ENCODE measurements at places on chromosomes 13 and 19.

DNA sequence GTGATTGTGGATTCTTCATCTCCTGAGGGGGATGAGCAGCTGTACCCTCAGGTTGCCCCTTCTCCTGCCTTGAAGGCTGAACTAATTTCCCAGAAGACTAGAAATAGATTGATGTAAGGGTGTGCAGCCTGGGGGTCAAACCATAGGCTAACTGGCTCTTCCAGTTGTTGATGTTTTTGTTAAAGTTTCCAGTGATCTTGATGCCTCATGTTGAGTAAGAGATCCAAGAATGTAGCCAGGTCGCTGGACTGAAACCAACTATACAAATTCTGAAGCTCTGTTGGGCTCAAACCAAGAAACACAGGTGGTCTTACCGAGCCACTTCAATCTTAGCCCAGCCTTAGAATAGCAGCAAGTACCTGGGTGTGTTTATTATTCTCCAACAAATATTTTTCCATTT, 391.8 kb downstream of the KLF5 start:
- H3K4me3 ChIP-seq = no peak overlapping the region
- H3K4me1 ChIP-seq = peaks cover 9% of the 10 kb centered on the region
- no peak overlapping the region for H3K27ac ChIP-seq
- no peaks in the 10 kb centered on the region for H3K27me3 ChIP-seq
- DNase-seq = no peak

- H3K4me1 ChIP-seq = peaks cover 38% of the 10 kb centered on the region
- peak; percentile 41 for DNase-seq
- H3K4me3 ChIP-seq = peak overlapping the region; percentile 55
- peaks cover 22% of the 10 kb centered on the region for H3K27me3 ChIP-seq
- H3K36me3 ChIP-seq = peaks cover 12% of the 10 kb centered on the region
- no peak overlapping the region for H3K27ac ChIP-seq
These were observed 764 bp downstream of the MIR17HG start for GRCh38 chr13:91347996-91348905.

DNA sequence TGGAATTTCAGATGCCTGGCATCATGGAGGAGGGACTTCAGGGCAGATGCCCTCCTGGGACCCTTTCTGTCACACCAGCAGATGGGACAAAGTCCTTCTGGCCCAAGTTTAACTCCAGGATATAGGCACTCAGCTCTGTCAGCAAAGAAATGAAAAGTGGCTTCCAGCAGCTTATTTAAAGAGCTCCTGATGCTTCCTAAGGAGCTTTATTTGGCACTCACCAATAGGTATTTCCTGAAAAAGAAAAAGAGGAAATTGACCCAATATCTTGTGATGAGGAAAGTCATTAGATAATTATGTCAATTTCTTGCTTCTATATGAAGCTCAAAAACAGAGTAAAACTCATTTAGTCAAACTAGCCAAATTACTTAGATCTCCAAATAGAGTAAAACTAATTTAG, 224.6 kb downstream of the RAP2A start:
- peaks cover 5% of the 10 kb centered on the region for H3K4me1 ChIP-seq
- no peak overlapping the region for H3K27ac ChIP-seq
- H3K4me3 ChIP-seq = no peak overlapping the region
- H3K36me3 ChIP-seq = no peaks in the 10 kb centered on the region
- DNase-seq = no peak

GRCh38 chr19:57123882-57124281, 4.1 kb downstream of the USP29 start:
- no peak overlapping the region for H3K27ac ChIP-seq
- H3K4me1 ChIP-seq = no peaks in the 10 kb centered on the region
- H3K27me3 ChIP-seq = no peaks in the 10 kb centered on the region
- DNase-seq = no peak

GRCh38 chr19:58054901-58055874, 3.9 kb upstream of the ZNF135 start:
- H3K27me3 ChIP-seq = no peaks in the 10 kb centered on the region
- H3K4me1 ChIP-seq = peaks cover 3% of the 10 kb centered on the region
- no peak for DNase-seq
- H3K27ac ChIP-seq = no peak overlapping the region
- no peak overlapping the region for H3K4me3 ChIP-seq

DNA sequence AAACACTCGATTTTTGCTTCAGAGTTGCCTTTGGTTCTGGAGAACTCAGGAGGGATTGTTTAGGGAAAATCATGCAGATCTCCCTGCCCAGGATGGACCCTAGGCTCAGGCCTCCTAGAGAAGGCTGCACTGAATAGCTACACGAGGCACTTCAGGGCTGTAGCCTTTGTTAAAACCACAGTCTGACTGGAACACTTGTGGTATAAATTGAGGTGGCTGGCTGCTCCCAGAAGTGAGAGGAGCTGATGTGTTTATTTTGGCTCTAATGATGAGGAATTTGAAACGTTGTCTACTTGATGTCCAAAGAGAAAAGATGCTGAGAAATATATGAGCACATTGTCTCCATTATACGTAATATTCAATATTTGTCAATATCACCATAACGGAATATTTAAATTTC, 762.1 kb upstream of the ARGLU1 start:
- no peaks in the 10 kb centered on the region for H3K36me3 ChIP-seq
- no peak overlapping the region for H3K27ac ChIP-seq
- H3K4me3 ChIP-seq = no peak overlapping the region
- H3K4me1 ChIP-seq = no peaks in the 10 kb centered on the region

DNA sequence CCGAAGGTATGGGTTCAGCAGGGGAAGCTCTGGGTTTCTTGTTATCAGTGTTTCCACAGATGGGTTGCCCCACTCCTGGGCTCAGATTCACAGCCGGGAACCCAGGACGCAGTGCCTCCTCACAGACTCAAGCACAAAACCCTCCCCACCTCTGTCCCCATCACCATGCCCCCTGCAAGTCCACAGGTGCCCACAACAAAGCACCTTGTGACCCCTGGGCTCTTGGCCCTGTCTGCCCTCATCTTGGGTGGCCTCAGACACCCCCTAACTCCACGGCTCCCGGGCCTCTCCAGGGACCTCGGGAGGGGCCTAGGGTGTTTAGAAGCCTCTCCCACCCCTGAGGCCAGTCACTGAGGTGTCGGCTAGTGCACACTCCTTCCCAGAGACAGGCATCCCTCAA, 231.7 kb downstream of the TUBA3C start:
- no peaks in the 10 kb centered on the region for H3K4me1 ChIP-seq
- no peak for DNase-seq
- no peaks in the 10 kb centered on the region for H3K27me3 ChIP-seq
- no peak overlapping the region for H3K27ac ChIP-seq
- H3K4me3 ChIP-seq = no peak overlapping the region

DNA sequence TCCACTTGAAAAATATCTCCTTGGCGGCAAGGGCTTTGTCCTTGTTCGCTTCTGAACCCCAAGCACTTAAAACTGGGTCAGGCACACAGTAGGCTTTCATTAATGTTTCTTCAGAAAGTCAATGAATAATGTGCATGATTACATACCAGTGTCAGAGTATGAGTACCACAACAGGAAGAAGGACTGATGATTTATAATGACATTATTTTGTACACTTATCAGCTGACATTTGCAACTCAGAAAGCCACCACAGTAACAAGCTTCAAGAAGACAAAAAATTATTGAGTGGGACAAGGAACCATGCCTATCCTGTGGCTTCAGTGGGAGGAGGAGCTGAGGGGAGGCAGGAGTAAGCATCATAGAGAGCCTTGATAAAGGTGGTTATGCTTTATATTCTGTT, 10.0 kb downstream of the POLR1D start:
- peaks cover 27% of the 10 kb centered on the region for H3K36me3 ChIP-seq
- H3K4me1 ChIP-seq = peaks cover 8% of the 10 kb centered on the region
- DNase-seq = no peak
- H3K27ac ChIP-seq = no peak overlapping the region
- no peaks in the 10 kb centered on the region for H3K27me3 ChIP-seq

All from mesothelial cell of epicardium (in vitro differentiated cells).